NCI-H2029 (cell line): ENCODE measurements at places on chromosomes 6 and 20.

GRCh38 chr6:35299674-35300073, 2.1 kb downstream of the DEF6 start:
- no peak for DNase-seq

DNA sequence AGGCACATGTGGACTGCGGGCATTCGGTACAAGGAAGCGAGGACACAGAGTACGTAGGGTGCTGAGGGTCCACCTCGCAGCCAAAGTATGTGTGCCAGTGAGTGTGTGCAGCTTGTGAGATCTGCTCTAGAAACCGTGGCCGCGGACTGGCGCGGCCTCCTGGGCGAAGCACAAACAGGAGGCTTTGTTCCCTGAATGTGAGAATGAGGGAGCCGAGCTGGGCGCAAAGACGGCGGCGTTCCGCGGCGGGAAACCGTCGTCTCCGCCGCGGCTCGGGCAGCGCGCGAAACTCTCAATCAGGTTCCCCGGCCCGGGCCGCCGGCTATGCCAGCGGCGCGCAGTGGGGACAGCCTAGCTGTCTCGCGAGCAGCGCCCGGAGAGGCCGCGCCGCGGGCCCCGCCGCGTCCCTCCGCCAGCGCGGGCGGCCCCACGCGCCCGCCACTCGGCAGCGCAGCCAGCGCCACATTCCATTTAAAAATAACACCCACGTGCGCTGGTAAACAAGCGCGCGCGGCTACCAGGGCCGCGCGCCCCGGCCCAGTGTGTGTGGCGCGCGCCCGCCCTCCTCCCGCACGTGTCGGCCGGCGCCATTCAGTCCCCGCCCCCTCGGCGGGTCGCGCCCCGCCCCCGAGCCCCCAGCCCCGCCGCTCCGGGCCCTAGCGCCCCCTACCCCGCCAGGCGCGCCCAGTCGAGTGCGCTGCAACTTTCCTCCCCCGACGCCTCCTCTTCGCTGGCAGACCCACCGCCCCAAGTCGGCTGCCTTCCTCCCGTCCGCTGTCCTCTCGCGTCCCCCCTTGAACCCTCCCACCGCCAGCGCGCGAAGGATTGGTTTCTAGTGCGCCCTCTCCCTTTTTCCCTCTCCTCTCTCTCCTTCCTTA, 3.0 kb upstream of the FOXO3 start:
- DNase-seq = peak; percentile 72

- no peak for DNase-seq
Measured at GRCh38 chr20:58471193-58472164, 43.7 kb downstream of the APCDD1L start.

DNA sequence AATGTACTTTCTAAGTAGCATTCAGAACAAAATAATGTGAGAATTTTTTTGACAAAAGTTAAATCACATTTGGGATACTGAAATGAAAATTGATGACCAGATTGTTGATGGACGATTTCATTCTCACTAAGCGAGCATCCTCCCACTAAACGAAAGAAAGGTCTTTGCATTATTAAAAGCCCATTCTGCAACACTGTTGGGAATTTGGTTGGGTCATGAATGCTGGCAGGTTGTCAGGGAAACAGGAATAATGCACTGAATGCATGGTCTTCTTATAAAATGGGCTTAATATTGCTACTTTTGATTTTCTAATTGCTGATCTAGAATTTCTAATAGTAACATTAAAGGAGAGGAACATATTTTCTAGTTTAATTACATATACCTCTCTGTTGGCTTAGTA, 229.8 kb downstream of the NKAIN2 start:
- DNase-seq = no peak

GRCh38 chr6:118650582-118651281, 659 bp downstream of the CEP85L start:
- DNase-seq = peak; percentile 15

DNA sequence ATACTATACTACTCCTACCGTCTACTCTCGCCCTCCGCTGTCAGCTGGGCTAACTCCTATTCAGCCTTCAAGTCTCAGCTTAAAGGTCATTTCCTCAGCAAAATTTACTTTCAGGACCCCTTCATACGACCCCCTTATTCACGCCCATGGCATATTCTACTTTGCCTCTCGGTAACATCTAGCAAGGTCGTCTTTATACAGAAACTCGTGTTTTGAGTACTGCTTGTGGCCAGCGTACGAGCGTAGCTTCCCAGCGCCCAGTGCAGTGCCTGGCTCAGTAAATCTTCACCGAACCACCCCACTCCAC, 546 bp downstream of the CRNKL1 start:
- no peak for DNase-seq

DNA sequence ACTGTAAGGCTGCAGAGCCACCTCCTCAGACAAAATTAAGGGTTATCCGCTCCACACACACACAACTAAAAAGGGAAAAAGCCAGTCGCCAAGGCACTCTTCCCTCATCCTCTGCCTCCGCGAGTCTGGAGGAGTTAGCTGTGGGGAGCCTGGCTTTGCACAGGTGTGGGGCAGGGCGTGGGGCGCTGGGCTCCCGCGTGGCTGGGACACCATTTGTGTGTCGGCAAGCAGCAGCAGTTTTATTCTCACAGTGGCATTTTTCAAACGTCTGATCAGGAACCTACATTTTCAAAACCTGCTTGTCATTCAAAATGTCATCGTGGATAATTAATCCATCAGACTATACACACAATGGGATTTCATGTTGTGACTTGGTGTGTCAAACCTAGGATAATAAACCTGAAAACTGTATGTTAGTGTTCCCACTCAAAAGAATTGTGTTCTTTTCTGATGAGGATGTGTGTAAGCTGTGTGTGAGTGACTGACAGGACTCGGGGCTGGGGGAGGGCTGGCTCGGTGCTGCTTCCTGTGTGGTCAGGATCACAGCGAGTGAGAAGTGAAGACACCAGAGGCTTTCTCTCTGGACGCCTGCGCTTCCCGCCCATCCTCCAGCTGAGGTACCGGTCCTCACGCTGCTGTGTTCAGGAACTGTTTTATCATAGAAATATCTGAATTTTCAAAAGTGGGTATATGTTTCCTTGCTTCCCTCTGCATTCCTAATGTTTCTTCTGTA, 83.1 kb downstream of the IRF4 start:
- DNase-seq = no peak

- DNase-seq = no peak
Measured at GRCh38 chr20:1844325-1845162, 50.7 kb upstream of the SIRPA start.

GRCh38 chr6:167151648-167152047, 6.1 kb downstream of the GPR31 start:
- no peak for DNase-seq

- no peak for DNase-seq
Measured at GRCh38 chr6:169159331-169159730, 94.3 kb downstream of the THBS2 start.

- DNase-seq = no peak
Measured at GRCh38 chr20:63102721-63103375, 96.1 kb upstream of the BHLHE23 start.

GRCh38 chr6:26183237-26183580, 96.0 kb downstream of the HFE start:
- no peak for DNase-seq

DNA sequence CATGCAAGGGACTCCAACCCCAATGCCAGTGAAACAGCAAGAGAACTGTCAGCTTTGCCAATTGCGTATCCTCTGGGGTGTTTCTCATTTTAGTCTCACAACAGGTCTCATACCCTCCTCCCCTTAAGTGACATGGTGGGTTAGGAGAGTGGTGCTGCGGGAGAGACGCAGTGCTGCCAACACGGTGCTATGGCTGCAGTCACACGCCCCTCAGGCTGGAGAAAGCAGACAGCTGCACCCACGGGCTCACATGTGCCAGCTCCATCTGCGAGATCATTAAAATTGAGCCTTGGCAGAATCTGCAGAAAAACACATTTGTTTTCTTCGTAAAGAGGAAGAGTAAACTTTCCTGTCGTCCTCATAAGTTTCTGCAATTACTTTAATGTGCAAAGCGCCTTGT, 114.7 kb downstream of the ANKRD60 start:
- no peak for DNase-seq

GRCh38 chr20:17590245-17590644, 20.4 kb downstream of the DSTN start:
- no peak for DNase-seq

DNA sequence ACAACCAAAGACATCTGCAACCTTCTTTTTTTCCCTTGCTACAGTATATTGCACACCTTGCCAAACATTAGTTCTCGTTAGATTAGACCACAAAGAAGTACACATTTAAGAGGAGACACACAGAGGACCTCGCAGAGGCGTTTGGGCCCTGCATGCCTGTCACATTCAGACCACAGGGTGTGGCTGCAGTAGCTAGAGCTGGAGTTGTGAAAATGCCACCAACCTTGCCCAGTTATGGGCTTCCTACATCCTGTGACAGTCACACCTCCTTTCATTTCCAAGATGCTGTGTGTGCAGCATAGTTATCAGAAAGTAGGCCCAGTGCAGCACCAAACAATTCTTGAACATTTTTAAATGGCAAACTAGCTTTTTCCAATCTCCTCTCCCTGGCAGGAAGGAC, 2.4 kb downstream of the SYNE1 start:
- DNase-seq = no peak

DNA sequence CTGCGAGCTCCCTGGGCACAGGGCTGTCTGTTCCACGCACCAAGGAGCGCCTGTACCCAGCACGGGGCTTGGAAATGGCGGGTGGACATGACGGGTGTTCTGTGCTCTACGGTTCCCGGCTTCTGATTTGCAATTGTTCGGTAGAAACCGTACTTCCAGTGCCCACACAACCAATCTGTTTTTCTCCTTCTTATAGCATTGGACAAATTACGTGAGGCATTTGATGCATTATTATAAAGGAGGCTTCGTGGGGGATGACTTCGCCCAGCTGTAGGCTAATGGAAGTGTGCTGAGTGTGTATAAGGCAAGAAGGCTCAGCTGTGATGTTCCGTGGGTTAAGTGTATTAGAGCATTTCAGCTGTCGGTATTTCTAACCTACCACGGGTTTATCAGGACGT, 9.8 kb upstream of the RPS21 start:
- no peak for DNase-seq

GRCh38 chr20:53656293-53657202, 62.9 kb upstream of the ZNF217 start:
- DNase-seq = no peak

GRCh38 chr20:19858466-19859371, 100.7 kb downstream of the RIN2 start:
- DNase-seq = no peak
